SJSA1 (cell line): ENCODE measurements at places on chromosomes 11 and 22.

GRCh38 chr22:16866167-16866566 is 41.0 kb upstream of the XKR3 start:
- no peak for DNase-seq

- DNase-seq = no peak
Observed at GRCh38 chr11:11731311-11732083, 109.7 kb upstream of the GALNT18 start.

DNA sequence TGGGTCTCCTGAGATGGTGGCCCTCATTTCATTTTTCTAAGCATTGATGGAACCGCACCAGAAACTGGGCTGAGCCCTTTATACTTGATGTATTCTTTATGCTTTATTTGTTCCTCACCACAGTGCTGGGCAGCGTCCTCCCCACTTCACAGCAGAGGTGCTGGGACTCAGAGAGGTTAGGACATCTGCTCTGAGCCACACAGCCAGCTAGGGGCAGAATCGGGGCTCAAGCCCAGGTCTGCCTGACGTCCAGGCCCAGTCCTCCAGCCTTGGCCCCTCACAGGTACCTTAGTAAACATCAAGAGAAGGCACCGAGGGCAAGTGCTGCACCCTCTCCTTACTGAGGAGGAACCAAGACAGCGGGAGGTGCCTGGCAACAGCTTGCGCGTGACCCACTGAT is 20.2 kb upstream of the SHISAL1 start:
- DNase-seq = no peak

GRCh38 chr22:42303396-42304323 is 33.2 kb upstream of the TCF20 start:
- no peak for DNase-seq

- no peak for DNase-seq
Observed at GRCh38 chr11:35321532-35322317, 97.6 kb downstream of the SLC1A2 start.

DNA sequence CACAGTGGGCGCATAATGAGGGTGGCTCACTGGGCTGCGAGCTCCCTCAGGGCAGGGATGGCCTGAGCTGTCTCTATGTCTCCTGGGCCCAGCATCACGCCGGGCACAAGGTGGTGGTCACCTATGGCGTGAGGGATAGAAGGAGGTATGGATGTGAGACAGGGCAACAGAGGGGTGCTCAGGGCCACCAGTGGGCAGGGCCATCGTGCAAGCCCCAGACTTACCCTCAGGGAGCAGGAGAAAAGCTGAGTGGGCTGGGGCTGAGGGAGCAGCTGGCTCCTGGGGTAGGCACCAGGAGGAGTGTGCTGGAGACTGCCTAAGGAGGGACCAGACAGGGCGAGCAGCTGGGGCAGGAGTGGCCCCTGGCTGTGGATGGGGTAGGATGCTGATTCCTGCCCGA is 34.3 kb upstream of the KLHL35 start:
- DNase-seq = no peak

DNA sequence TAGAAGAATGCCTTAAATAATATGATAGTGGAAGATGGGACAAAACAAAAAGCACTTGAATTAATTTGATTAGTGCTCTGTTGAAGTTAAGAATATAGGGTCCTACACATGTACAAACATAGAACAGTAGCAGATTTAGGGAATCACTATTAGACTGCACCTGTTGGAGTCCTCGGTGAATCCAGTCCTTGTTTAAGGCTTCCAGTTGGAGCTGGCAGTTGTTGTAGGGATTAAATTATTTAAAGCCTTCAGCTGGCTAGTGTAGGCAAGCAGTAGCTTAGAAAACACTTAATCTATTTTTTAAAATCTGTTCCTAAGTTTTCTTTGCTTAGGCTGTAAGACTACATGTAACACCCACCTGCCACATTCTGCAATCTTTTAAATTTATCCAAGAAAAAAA is 24.5 kb upstream of the CSTF3 start:
- DNase-seq = no peak

- DNase-seq = no peak
Observed at GRCh38 chr11:1304380-1304779, 5.1 kb downstream of the TOLLIP start.

GRCh38 chr11:35030716-35031213 is 108.2 kb upstream of the CD44 start:
- peak; percentile 85 for DNase-seq

DNA sequence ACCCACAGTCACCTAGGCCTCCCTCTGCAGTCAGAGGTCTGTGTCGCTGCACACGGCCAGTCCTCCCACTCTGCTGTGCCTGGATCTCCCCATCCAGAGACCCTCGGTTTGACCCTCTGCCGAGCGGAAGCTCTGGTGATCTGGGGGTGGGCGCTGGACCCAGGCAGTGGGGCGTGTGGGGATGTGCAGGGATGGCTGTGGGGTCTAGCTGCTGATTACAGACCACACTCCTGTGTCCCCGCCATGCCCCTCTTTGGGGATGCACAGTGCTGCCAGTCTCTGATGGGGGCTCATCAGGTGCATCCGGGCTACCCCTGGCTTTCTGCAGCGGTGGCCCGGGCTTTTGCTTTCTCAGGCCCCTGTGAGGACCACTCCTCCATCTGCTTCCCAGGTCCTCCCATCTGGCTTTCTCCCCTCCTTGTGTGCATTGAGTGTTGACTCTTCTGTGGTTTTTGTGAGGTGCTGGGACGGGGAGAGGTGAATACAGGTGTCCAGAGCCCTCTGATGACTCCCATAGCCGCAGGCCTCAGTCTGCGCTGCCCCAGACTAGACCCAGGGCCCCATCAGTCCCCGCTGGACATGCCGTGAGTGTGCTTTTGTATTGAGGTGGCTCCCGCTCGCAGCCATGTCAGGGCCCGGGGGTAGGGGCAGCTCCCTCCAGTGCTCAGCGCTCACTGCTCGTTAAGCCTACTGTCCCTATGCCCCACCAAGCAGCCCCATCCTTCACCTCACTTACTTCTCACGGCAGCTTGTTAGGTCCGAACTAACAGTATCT is 251.6 kb downstream of the TBC1D22A start:
- no peak for DNase-seq

DNA sequence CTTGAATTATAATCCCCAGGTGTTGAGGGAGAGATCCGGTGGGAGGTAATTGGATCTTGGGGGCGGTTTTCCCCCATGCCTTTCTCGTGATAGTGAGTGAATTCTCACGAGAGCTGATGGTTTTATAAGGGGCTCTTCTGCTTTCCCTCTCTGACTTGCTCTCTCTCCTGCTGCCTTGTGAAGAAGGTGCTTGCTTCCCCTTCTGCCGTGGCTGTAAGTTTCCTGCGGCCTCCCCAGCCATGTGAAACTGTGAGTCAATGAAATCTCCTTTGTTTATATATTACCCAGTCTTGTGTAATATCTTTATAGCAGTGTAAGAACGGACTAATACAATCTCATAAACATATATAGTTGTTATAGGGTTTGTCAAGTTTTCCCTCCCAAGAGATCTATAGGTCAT is 32.8 kb downstream of the KCNE3 start:
- DNase-seq = no peak

DNA sequence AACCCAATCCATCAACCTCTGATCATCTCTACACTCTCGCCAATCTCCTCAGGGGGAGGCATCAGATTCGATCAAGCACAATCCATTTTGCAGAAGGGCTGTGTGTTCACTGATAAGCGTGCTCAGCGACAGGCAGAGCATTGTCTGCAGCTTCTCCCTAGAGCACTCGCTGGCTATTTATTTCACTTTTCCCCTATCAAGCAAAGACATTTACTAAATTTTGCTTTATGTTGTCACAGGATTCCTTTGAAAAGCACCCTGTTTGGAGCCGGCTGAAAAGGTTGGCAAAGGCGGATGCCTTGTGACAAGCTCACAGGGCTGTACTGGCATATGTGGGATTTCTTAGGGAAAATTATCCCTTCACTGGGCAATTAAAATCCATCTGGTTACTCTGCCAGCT is 1381.5 kb upstream of the TENM4 start:
- no peak for DNase-seq

- no peak for DNase-seq
Observed at GRCh38 chr11:6875761-6876160, 664 bp upstream of the OR10A4 start.

- no peak for DNase-seq
Observed at GRCh38 chr22:46513908-46514550, 23.4 kb downstream of the CELSR1 start.

DNA sequence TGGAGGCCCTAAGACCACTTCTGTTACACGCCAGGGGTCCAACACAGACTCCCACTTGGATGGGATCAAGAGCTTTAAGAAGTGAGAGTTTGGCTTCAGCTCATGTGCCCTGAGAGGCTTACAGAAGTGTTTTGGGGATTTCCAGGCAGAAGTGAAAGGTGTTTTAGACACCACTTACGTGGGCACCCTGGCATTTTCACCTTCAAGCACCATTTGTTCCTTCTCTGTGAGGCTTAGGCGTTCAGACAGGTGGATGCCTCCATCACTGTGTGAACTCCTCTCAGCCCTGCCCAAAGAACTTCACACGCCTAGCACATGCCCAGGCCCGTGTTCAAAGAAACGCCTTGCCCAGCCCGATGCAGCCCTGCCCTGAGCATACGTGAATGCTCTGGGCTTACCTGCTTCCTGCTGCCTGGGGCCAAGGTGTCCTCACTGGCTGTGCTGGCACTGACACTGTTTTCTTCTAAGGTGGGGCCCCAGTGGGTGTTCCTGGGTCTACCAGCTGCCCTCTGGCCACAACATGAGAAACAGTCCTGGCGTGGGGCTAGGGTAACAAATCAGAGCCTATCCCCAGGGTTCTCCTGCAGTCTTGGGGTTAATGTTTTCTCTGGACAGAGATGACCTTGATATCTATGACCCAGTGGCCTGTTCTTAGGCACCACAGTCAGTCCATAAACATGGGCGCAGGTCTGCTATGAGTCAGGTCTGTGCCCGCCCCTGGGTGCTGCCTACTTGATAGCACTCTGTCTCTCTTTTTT is 34.0 kb downstream of the AMPD3 start:
- peak; percentile 25 for DNase-seq

DNA sequence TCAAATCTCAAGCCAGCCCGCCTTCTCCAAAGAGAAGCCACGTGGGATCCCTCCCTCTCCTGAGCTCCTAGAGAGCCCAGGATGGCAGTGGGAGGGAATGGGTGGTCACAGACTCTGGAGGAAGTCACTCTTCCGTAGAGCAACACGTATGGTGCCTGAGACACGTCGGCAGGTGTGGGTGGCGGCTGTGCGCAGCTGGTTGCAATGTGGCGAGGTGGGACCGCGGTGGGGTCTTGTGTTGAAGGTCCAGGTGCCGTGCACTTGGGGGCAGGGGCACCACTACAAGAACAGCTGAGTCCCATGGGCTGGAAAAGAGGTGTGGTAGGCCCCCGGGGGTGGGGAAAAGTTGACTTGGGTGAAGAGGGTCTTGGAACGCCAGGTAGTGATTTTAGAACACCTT is 13.4 kb upstream of the CCND1 start:
- peak; percentile 65 for DNase-seq

- no peak for DNase-seq
Observed at GRCh38 chr11:47775240-47775869, 8.2 kb upstream of the FNBP4 start.

DNA sequence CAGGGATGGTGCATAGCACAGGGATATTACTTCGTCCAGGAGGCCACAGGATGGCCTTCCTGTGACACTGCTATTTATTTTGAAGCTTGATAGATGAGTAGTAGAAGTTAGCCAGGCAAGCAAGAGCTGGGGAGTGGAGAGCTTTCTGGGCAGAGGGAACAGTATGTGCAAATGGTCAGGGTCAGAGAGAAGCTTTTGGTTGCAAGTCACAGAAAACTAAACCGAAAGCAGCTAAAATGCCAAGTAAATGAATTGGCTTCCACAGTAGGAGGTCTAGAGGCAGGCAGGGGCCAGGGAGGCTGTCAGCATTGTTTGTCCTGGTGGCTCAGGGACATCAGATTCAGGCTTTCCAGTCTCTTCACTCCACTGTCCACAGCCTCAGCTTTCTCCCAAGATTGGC is 247.5 kb downstream of the GRIK4 start:
- DNase-seq = no peak

DNA sequence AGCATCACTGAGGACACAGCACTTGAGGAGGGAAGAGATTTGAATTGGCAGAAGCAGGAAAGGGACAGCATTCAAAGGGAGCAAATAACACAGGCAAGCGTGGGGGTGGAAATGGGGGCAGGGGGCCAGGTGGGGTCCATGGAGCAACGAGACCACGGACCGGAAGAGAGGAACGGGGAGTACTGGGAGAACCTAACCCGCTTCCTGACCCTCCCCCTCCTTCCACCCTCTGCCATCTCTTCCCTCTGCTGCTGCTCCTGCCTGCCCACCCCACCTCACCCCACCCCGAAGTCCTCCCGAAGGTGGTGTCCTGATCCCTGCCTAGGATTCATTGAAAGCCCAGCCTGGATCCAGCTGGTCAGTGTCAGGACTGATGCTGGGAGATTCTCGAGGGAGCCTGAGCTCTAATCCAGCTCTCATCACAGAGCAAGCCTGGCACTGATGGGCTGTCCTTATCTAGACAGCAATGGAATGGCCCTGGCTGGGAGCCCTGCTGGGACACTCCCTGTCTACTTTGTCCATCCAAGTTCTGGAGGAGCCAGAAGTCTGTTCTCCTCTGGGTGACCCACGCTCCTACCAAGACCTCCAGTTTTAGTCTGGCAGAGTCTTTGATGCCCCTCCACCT is 105.0 kb downstream of the TRIM29 start:
- no peak for DNase-seq

- no peak for DNase-seq
Observed at GRCh38 chr11:112744041-112744440, 217.2 kb upstream of the NCAM1 start.

- no peak for DNase-seq
Observed at GRCh38 chr11:31019786-31020185, 349.8 kb downstream of the DCDC1 start.

DNA sequence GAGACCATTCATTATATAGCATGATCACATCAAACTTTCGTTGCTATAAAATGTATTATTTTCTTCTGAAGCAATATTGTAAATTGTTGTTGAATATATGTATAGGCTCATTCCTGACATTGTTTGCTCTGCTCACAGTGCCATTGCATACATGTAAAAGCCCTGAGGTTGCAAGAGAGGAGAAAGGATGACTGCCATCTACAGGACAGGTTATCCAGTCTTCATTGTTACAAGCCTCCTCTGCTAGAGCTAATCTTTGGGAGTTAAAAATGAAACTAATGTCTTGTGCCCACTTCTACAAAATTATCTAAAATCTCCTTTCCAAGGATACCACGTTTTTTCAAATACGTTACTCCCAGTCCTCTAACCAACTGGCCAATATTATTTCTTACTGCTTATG is 16.4 kb upstream of the OR5AL1 start:
- DNase-seq = no peak

GRCh38 chr11:494761-495536 is 12.1 kb downstream of the RNH1 start:
- DNase-seq = no peak

GRCh38 chr22:26428515-26429457 is at the start of gene ASPHD2:
Gene ASPHD2 (plus strand): TSS chr22:26429260. CDS start chr22:26433616, 4,356 bp downstream.
- no peak for DNase-seq

DNA sequence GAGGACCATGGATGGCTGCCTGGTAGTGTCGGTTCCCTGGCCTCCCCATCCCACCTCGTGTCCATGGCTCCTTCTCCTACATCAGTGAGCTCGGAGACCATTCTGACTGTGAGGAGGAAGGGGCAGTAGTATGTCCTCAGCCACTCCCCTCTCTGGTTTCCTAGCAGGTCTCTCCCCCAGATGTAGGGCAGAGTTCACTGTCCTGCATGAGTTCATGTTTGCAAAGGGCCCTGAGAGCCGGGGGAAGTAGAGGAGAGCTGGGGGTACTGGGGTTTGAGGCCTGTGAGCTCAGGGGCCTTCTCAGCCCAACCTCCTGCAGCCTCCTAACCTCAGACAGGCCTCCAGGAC is 18.4 kb upstream of the ST3GAL4 start:
- no peak for DNase-seq
